ENCODE measurements at places on chromosomes 11 and 22.

GRCh38 chr11:126317756-126318573 is 14.1 kb downstream of the DCPS start:
- DNase-seq, result no peak

- DNase-seq, result no peak
Observed at GRCh38 chr11:61671527-61671926, 8.7 kb upstream of the DAGLA start.

- DNase-seq, result peak; percentile 73
Observed at GRCh38 chr22:21982338-21982965, at the start of gene TOP3B. Gene TOP3B, minus strand, starts transcription at chr22:21982787. Its CDS starts 7,078 bp downstream, at chr22:21975709.

DNA sequence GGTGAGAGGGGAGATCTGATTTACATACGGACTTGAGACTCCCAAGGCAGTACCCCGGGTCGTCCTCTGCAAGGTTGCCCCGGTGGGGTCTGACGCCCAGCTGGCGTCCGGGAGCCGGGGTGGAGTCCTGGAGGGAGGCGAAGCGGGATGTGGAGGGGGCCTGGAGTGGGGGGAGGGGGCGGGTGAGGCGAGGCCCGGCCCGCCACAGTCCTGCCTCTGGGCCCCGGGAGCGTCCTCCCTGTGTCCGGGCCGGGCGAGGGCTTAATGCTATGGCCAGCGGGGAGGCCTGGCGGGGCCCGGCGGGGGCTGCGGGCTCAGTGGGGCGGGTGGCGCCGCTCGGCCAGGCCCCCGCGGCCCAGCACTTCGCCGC is 2.4 kb upstream of the MYBPC3 start:
- DNase-seq, result no peak

GRCh38 chr11:76219243-76219642 is 12.9 kb upstream of the WNT11 start:
- DNase-seq, result no peak

GRCh38 chr11:79083352-79083751 is 357.5 kb downstream of the TENM4 start:
- DNase-seq, result no peak

- DNase-seq, result no peak
Observed at GRCh38 chr22:30371981-30372380, 15.2 kb downstream of the CCDC157 start.

GRCh38 chr11:96741068-96741467 is 351.3 kb downstream of the JRKL start:
- DNase-seq, result no peak

DNA sequence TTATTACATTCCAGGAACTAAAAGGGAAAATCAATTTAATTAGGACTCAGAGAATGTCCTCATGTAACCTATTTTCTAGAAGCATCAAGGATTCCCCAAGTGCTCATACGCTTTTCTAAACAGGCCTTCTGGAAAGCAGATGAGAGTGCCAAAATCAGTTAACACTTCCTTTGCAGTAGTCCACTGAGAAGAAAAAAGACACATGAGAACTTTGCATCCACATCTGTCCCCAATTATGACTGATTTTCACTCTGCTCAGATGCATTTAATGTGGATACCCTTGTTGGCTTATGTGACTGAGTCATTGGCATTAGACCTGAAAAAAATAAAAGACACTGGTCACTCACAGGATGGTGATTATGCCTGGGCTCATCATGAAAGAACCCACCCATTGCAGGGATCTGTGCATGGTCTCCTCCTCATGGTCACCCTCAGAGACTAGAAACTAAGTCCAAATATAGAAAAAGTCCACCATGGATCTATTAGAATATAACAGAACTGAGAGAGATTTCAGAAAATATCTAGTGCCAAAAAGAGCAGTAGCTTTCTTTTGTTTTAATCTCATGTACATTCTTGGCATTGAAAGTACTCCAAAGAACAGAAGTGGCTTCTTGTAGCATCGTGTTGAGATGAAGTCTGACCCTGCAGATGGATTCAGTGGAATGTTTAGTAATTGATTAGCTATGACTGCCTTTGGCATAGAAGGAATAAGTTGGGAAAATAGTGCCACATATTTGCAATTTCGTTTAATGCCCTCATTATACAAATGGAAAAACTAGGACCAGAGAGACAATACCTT is 48.8 kb upstream of the FIBIN start:
- DNase-seq, result no peak

DNA sequence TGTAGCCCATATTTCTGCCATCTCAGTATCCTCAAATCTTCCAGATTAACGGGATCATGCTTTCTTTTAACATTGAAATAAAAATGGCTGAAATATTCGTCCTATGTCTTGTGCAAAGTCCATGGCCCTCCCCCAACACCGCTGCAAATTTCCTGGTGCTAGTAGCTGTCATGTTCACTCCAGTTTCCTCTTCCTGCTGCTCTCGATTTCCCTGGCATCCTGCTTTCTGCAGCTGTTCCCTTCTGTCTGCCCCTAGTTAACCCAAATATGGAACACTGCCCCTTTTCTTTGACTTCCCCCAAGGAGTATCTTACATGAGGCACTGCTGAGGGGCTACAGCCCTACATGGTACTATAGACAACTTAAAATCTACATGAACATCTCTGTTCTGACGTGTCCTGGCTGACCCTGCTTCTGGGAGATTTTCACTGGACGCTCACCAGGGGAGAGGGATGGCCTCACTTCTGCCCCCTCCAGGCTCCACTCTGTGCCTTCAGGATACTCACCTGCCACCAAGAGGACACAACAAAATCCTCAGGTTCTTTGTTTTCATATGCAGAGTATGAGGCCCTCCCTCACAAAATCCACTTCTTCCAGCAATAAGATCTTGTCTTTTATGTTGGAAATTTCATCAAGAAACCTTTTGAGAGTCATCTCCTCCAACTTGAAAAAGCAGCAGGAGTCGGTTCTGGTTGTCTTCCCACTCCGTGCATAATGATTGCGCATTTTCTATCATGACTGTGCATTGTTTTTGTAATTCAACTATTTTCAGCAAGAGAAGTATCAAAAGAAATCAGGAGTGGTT is 29.5 kb upstream of the SCUBE2 start:
- DNase-seq, result no peak

DNA sequence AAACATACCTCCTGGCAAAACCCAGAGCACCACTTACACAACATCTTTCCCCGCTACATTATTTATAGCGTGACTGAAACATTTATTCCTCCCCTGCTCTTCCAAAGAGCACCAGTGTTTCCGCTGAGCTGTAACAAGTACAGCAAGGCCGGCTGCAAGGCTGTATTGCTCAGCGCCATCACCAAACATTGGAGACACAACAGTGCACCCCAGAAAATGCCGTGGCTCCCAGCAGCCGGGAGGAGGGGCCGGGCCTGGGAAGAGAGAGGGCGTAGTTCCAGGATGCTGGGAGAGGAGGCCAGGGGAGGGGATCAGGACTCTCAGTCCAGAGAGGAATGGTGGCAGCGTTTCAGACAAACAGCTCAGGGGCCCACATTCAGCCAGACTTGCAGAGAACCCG is 133.2 kb downstream of the DSCAML1 start:
- DNase-seq, result no peak

GRCh38 chr11:131904756-131905155 is 534.3 kb downstream of the NTM start:
- DNase-seq, result no peak

- DNase-seq, result no peak
Observed at GRCh38 chr11:78231962-78232501, 43.3 kb downstream of the USP35 start.

- DNase-seq, result no peak
Observed at GRCh38 chr22:40041366-40042137, 46.8 kb downstream of the FAM83F start.

- DNase-seq, result no peak
Observed at GRCh38 chr11:122642472-122642922, 13.0 kb upstream of the UBASH3B start.

GRCh38 chr11:45755281-45755859 is 49.6 kb upstream of the SLC35C1 start:
- no peak for DNase-seq

DNA sequence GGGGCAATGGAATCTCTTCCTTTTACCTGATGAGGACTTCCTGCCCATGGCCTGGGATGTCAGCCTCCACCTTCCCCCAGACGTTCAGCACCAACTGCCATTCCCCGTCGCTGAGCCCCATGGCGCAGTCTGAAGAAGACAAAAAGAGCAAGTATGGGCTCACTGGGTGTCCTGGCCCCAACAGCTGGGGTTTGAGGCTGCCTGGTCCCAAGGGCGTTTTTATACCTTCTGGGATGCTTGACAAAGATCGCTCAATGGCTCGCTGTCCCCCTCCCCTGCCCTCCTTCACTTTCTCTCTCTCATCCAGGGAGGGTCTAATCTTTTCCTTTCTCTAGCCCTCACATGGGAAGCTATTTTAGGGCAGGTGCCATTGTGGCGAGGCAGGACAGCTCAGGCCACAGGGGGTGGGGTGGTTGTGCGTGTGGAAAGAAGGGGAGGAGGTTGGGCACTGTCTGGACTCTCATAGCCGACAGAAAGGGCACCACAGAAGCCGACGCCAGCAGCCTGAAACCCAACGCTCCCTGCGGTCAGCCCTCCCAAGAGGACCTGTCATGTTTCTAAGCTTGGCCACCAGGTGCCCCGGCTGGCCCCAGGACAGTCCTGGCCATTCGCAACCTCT is at the start of gene MB:
TSS of gene MB (minus strand) at position 193 of the 619 bp plus-strand sequence. CDS start at position 121, 72 bp downstream.
- no peak for DNase-seq

DNA sequence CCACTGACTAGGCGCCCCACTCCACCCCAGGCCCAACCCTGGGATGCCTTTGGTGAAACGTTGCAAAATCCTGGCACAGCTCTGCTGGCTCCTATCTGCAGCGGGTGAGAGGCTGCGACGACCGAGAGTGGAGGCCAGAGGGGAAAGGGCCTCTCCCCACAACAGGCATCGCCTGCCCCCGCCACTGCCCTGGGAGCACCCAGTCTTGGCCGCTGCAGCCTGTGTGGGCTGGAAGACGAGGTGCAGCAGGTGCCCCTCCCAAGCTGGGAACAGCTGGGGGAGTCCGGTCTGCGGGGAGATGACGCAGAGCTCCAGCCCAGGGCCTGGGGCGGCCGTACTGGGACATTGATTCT is 4.2 kb upstream of the PIM3 start:
- DNase-seq, result no peak

DNA sequence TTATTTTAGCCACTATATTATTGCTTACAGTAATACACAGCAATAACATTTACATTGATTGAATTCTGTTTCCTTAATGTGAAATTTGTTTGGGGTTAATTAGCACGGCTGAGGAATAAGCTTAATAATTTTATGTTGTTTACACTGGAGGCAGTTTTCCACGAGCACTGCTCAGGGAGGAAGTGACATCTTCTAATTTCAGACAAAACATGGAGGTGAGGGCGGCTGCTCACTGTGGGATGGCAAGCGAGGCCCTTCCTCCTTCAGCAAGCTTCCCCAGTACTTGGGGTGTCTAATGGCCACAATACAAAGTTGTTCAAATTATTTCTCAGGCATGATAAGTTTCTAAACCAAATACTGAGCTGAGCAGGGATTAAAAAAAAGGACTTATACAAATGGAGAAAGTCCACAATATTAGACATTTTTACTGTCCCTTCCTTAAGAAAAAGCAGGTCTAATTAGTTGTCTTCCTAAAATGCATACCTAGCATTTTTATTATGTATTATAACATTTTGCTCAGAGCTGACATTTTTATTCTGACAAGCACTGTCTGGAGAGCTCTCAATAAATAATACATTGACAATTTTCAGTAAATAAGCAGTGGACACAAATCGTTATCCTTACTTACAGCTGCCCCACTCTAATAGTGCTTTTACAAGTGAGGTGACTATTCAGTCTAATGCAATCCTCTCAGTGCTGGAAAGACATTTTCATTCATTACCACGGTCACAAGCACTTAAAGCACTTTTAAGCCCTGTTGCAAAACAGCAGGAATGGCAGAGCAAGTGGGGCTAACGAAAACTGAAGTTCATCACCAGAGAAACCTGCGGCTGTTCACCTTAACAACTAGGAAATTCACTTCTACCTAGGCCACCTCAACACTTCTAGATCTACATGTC is 56.2 kb downstream of the SOX6 start:
- DNase-seq, result no peak

GRCh38 chr11:70580036-70580805 is 181.9 kb downstream of the CTTN start:
- DNase-seq, result no peak

- no peak for DNase-seq
Observed at GRCh38 chr11:103661991-103662390, 374.4 kb upstream of the DDI1 start.

DNA sequence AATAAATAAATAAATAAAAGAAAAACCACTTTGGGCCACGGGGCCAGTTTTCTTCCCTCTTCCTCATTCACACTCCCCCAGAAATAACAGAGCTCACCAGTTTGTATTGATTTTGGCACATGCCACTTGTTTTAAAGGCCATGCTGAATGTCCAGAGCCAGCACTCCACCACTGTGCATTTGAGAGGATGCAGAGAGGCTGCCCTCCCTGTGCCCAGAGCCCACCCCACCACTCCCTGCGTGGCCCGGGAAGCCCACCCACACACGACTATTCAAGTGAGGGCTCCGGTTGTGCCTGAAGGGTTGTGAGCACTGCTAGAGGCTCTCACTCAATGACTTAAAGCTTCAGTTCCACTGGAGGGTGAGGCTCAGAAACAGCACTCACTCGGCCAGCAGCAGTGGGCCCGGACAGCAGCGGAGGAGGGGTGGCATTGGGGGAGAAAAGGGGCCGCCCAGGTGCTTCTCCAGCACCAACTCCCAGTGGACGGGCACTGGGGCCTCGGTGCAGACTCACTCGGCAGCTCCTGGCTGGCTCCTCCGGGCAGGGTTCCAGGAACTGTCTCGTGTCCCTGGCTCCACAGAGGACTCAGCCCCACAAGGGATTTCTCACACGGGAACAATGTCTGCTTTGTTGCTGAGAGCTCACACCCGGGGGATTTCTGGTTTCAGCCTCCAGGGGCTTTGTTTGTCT is 112.7 kb downstream of the SHANK2 start:
- no peak for DNase-seq

GRCh38 chr11:103110391-103110790 is 1.2 kb downstream of the DYNC2H1 start:
- no peak for DNase-seq

GRCh38 chr11:126990716-126991480 is 9.7 kb downstream of the KIRREL3 start:
- no peak for DNase-seq

DNA sequence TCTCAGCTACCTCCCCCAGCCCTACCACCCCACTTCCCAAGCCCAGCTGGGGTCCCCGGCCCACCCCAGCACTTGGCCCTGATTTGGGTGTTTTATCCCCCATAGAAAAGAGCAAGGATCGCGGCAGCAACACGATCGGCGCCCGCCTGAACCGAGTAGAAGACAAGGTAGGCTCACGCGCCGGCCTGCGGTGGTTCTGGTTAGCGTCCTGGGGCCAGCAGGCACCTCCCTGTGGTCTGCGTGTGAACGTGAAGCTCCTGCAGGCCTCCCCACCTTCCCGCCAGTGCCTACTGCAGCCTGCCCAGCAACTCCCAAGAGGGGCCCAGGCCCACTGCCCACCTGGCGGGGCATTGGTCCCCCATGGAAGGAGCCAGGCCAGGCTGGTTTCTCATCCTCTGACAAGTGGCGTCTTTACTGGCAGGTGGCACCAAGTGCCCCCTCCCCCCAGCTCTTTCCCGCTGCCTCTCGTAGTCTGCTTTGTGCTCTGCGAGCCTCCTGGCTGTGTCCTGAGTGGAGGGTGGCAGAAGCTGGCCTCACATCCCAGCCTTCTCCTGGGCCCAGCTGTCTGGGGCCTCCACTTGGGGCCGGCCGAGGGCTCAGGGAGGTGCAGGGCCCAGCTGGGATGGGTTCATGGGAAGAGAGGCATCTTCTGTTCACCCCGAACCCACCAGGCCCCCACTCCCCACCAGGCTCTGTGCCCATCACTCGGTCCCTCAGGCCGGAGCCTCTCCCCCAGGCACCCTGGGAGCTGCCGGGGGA is 78.3 kb upstream of the KCNQ1OT1 start:
- DNase-seq, result no peak

Data from T-helper 9 cell (primary cell).